ENCODE measurements at places on chromosomes 2 and 18.

- no peak for DNase-seq
Observed at GRCh38 chr2:165196411-165196810, 7.4 kb downstream of the SCN3A start.

- DNase-seq = no peak
Observed at GRCh38 chr2:252001-252602, 11.7 kb downstream of the SH3YL1 start.

- no peak for DNase-seq
Observed at GRCh38 chr2:55415300-55415699, 4.4 kb downstream of the CCDC88A start.

- no peak for DNase-seq
Observed at GRCh38 chr2:41000374-41000773, 548.5 kb upstream of the SLC8A1 start.

DNA sequence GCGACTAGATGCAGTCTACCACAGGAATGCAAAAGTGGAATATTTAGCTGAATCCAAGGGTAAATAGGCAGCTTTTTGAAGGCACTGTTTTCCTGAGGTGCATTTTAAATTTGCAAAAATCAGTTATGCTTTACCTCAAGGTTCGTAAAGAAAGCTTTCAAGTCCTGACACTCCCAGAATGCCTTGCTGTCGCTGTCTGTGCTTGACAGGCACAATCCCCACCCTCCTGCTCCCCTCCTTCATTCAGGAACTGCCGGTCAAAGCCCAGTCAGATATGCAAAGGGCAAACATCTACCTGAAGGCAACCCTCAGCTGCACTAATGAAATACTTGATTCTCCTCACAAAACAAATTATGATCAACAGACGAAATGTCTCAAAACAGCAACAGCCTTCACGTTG lies 97.4 kb upstream of the DDX18 start:
- DNase-seq = no peak

GRCh38 chr2:178157574-178157973 lies 36.7 kb upstream of the OSBPL6 start:
- DNase-seq = no peak

GRCh38 chr2:159275111-159275510 lies 11.4 kb downstream of the WDSUB1 start:
- no peak for DNase-seq

DNA sequence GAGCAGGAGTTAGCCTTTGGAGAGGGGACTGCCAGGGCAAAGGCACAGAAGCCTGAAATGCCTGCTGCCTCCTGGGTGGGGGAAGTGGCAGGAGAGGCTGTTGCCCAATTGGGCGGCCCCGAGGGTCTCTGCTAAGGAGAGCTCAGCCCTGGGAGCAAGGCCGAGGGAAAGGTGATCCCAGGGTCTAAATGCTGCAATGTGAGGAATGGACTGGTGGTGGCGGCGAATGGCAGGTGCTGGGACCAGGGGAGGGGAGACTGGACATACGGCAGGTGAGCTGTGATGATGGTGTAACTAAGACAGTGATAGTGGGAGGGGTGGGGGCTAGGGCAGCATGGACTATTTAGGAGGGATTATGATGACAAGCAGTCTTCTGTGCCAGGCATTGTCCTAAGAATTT lies 104.0 kb downstream of the DYSF start:
- DNase-seq = no peak

DNA sequence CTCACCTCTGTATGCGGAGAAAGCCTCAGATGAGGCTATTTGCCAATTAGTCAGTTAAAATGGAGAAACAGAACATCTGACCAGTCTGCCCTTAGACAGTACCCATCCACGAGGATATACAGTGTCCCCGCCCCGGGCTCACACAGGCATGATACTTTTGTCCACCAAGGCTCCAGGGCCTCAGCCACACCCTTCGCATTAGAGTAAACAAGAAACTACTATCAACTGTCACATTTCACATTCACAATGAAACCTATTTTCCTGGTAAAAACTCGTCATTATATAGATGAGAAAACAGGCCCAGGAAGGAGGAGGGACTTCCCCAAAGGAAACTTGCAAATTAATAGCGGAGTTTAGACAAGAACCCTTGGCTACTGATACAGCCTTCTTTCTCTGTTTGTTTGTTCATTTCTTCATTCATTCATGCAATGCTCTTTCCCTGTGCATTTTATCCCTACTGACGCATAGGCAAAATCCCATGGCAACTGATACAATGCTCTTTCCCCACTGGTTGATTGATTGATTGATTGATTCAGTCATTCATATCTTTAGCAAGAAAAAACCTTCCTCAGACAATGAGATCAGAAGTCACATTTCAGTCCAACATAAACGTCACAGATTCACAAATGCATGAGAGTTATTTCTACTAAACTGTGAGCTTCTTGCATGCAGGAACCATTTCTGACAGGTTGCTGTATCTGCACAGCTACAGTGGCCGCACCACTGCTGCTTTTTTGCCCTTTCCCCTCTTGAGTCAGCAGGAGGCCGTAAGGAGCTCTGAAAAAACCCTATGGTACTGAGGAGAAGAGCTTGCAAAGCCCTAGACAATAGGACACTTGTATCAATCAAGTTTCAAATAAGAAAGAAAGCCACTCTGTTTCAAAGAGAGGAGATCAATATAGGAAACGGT lies 777.1 kb downstream of the RNF144A start:
- DNase-seq = no peak

- DNase-seq = no peak
Observed at GRCh38 chr2:19114126-19114525, 244.3 kb downstream of the OSR1 start.

- DNase-seq = no peak
Observed at GRCh38 chr2:20401489-20401835, 45.4 kb upstream of the RHOB start.

DNA sequence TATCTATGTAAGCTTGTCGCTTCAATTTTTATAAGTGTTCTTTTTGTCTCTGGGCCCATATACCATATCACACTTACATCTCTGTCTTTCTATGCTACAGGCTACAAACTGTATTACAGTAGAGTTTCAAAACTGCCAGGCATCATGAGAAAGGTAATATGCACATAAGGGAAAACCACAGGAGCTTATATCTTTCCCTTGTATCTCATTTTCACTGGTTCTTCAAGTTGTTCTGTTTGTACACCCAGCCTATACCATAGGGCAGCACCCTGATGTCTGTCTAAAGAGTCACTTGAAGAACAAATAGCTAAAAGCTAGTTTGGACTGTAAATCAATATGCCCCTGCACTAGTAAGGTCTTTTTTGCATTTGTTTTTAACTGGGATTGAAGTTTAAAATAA lies 366.7 kb downstream of the FIGN start:
- no peak for DNase-seq

- no peak for DNase-seq
Observed at GRCh38 chr2:27307545-27308358, 493 bp downstream of the UCN start.

DNA sequence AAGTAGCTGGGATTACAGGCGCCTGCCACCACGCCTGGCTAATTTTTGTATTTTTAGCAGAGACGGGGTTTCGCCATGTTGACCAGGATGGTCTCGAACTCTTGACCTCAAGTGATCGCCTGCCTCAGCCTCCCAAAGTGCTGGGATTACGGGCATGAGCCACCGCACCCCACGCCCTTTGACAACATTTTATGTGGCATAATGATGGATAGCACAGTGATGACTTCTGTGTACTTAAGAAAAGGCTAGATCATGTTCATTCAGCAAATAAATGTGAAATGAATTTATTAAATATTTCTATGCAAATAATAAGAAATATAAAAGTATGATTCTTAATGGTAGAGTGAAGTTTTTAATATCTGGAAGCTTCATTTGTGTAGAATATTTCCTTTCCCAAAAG lies 2.6 kb upstream of the HTR2B start:
- no peak for DNase-seq

- no peak for DNase-seq
Observed at GRCh38 chr2:219969508-219969907, 342.1 kb downstream of the SLC4A3 start.

DNA sequence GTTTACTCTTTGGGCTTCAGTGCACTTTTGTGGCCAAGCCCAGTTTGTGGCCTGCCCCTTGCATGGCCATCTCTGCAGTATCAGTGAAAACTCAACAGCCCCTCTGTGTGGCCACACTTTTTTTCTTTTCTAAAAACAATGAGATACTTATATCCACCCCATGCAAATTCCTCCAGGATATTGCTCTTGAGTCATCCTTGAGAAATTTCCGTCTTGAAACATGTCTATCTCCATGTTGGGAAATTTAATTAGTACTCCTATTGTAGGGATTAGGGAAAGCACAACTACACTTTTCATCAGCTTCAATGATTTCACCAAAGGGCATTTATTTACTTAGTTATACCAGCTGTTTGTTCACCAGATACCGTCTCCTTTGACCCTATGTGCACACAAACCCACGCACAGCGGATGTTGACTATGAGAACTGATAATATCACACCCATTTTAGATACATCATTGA lies 993.1 kb downstream of the TSN start:
- DNase-seq = no peak

- DNase-seq = no peak
Observed at GRCh38 chr2:135179689-135180088, 127.6 kb downstream of the RAB3GAP1 start.

- no peak for DNase-seq
Observed at GRCh38 chr2:128626760-128627511, 308.3 kb upstream of the HS6ST1 start.

DNA sequence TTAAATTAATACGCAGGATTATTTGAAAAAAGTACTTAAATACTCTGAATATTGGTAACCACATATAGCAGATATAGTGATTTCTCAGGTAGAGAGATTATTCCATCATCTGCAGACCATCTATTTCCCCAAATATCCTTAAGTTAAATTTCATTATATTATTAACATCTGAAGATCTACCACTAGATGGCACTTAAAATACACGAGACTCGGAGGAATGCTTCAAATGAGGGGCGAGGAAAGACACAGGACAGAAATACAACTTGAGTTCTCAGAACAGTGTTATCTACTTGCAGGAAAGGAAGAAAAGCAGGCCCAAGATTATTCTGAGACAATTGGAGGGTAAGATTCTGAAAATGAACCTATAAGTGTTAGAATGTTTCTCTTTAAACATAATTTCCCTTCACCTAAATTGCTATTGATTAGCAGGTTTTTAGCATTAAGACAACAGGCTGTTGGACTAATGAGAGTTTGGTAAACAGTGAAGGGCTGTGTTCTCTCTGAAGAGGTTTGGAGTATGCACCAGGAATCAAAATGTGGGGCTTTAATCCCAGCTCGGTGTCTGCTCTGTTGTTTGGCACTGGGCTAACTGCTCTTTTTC lies 76.9 kb upstream of the GCFC2 start:
- no peak for DNase-seq

GRCh38 chr2:121279476-121280220 lies 5.4 kb downstream of the TFCP2L1 start:
- DNase-seq = no peak

DNA sequence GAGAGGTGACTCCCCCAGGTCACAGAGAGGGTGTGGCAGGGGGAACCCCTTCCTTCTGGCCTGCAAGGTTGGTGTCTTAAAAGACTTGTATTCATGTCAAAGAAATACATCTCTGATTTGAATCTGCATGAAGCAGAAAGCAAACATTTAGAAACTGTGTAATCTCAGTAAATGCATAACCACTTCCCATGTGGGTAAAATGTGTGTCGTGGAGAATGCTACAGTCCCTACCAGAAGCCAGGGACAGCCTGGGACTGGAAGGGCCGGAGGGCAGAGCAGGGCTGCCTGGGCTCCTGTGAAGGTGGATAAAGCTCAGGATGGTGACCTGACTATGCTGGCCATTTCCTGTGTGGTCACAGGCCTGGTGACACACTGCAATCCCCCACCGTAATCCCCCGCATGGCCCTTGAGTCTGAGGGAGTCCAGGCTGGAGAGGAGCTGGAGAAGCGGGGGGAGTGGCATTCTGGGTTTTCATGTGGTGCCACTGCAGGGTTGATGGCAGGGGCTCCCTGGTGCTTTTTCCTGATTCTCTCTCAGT lies 102.2 kb downstream of the LRRC30 start:
- DNase-seq = no peak

DNA sequence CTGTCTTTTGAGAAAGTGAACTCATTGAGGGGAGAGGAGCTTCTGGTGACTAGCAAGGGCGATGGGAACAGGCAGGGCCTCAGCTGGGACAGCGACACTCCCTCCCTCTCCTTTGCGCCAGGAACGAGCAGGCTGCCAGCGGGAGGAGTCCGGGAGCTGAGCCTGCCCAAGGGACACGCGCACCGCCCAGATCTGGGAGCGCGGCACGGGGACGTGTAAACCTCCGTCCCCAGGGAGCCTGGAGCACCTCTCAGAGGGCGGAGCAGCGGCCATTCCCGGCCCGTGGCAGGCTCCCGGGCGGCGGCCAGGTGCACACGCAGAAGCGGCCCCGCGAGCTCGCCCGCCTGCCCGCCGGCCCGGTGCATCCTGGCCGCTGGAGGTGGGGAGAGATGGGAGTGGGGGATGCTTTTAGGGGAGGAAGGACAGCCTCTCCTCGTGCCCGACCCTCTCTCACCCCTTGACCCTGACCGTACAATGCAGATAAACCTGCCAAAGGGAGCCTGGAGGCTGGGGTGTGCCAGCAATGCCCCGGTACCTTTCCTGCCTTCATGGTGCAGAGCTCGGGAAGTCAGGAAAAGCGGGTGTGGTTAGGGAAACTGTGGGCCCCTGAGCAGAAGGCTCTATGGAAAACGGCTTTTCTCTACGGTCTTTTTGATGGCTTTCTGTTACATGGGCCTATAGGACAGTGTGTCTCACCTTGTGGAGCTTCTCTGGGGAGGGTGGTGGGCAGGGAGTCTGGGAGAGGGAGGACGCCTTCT lies 2.2 kb downstream of the AQP4 start:
- DNase-seq = no peak

DNA sequence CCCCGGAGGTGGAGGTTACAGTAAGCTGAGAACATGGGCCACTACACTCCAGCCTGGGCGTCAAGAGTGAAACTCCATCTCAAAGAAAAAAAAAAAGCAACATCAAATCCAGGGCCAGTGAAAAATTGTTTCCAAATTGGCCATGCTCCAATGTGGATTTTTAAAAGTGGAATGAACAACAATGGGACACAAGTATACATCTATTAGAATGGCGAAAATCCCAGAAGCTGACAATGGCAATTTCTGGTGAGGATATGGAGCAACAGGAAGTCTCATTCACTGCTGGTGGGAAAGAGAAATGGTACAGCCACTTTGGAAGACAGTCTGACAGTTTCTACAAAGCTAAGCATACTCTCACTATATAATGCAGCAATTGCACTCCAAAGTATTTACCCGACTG lies 161.4 kb downstream of the UXS1 start:
- DNase-seq = no peak

DNA sequence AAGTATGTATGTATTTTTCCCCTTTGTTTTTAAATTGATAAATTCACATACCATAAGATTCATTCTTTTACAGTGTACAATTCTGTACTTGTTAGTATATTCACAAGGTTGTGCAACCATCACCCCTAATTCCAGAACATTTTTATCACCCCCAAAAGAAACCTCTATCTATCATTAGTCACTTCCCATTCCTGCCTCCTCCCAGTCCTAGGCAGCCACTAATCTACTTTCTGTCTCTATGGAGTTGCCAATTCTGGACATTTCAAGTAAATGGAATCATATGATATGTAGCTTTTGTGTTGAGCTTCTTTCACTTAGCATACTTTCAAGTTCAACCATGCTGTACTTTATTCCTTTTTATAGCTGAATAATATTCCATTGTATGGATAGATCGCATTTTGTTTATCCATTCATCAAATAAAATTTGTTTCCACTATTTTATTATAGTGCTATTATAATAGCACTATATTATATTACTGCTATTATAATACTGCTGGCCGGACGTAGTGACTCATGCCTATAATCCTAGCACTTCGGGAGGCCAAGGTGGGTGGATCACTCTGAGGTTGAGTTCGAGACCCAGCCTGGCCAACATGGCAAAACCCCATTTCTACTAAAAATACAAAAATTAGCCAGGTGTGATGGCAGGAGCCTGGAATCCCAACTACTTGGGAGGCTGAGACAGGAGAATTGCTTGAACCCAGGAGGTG lies 10.9 kb downstream of the STARD7 start:
- no peak for DNase-seq

Data from CD4-positive, alpha-beta T cell treated with Interleukin-17A for 4 hours (primary cell).